ENCODE measurements at places on chromosomes 12 and 14.
A peak's percentile ranks its signal among the peaks of the same experiment; 100 is the strongest.

- no peak for DNase-seq
Measured at GRCh38 chr14:87081004-87081403, 912.0 kb downstream of the GALC start.

- no peak for DNase-seq
Measured at GRCh38 chr12:114305446-114305845, 100.5 kb downstream of the TBX5 start.

- no peak for DNase-seq
Measured at GRCh38 chr14:36967892-36968555, 204.4 kb downstream of the SLC25A21 start.

- DNase-seq, result peak; percentile 94
Measured at GRCh38 chr12:130555628-130556485, 160.2 kb downstream of the RIMBP2 start.

DNA sequence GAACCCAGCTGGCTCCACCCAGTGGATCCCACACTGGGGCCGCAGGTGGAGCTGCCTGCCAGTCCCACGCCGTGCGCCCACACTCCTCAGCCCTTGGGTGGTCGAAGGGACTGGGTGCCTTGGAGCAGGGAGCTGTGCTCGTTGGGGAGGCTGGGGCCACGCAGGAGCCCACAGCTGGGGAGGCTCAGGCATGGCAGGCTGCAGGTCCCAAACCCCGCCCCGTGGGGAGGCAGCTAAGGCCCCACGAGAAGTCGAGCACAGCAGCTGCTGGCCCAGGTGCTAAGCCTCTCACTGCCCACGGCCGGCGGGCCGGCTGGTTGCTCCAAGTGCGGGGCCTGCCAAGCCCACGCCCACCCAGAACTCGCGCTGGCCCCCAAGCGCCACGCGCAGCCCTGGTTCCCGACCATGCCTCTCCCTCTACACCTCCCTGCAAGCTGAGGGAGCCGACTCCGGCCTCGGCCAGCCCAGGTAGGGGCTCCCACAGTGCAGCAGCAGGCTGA, 56.2 kb downstream of the ANO2 start:
- DNase-seq, result no peak

DNA sequence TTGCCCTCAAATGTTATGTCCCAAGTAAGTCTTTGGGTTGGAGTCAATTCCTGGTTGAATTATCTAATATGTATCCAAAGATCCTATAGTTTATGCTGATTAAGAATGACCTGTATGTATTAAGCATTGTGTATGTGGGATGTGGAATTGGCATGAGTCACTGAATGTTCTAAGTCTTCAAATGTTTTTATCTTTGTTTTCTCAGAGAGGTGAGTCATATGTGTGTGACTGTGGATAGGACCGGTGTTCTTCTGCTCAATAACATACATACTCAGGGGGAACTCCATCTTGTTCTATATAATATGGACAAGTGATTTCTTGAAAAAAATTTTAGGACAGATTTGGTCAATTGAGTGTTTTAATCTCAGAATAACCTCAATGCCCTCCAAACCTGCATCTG, 57.9 kb downstream of the NAV3 start:
- no peak for DNase-seq

- peak; percentile 36 for DNase-seq
Measured at GRCh38 chr12:64706306-64706705, 52.9 kb downstream of the GNS start.

DNA sequence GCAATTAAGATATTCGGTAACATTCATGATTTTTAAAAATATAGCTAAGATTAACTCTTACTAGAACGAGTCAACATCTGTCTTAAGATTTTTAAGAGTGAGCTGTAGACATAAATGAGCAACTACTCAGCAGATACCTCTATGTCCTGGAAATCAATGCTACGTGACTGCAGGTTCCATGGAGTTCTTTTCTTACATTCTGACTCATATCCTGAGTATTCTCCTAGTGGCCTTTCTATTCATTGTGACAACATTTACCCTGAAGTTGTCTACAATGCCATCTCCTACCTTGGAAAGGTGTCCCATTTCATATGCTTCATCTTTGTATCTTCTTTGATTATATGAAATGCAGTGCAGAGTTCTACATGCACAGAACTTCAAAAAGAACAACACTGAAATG, 59.9 kb downstream of the PKP2 start:
- no peak for DNase-seq

- DNase-seq, result no peak
Measured at GRCh38 chr12:50803230-50803875, 39.4 kb upstream of the TMPRSS12 start.

- no peak for DNase-seq
Measured at GRCh38 chr14:71244341-71244740, 337.1 kb downstream of the PCNX1 start.

- no peak for DNase-seq
Measured at GRCh38 chr12:28948685-28949084, 200.4 kb upstream of the FAR2 start.

DNA sequence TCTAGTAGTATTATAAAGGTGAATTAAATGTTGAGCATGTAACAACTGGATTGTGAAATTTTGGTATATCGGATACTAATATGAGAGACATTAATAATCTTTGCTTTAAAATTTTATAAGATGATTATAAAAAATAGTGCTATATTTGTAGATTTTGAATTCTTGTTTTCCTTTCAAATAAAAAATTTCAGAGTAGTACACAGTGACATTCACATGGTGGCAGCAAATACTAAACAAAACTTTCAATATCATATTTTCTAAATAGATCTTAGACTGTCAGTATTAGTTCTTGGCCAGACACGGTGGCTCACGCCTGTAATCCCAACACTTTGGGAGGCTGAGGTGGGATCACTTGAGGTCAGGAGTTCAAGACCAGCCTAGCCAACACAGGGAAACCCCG, 166.0 kb downstream of the NAV3 start:
- DNase-seq, result no peak

- peak; percentile 22 for DNase-seq
Measured at GRCh38 chr14:101196795-101197590, 293.5 kb upstream of the RTL1 start.

DNA sequence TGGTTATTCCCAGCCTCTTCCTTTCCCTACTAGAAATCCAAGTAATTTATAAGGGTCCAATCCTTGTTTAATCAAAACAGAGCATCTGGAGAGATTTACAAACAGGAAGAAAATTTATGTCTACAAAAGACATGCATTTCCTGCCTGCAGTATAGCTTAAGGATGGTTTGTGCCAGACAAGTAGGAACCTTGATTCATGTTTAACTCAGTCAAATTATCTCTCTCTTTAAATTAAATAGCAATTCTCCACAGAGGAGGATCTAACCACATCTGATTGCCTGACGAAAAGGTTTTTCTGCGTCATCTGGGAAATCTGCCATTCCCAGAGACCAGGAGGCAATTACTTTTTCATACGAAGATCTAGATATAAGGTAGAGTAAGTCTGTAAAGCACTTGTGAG, 105.2 kb downstream of the ZFC3H1 start:
- DNase-seq, result peak; percentile 33

DNA sequence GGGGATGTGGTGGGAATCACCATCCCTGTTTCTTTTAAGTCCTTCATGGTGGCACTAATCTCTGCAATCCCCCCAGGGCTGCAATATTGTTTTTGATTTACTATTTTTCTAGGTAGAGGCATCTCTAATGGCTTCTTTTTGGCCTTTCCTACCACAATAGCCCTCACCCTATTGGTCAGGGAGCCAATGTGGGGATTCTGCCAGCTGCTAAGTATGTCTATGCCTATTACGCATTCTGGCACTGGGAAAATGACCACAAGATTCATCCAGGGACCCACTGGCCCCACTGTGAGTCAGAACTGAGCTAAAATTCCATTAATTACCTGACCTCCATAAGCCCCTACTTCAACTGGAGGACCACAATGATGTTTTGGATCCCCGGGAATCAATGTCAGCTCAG, 15.9 kb upstream of the GLIPR1L2 start:
- no peak for DNase-seq

DNA sequence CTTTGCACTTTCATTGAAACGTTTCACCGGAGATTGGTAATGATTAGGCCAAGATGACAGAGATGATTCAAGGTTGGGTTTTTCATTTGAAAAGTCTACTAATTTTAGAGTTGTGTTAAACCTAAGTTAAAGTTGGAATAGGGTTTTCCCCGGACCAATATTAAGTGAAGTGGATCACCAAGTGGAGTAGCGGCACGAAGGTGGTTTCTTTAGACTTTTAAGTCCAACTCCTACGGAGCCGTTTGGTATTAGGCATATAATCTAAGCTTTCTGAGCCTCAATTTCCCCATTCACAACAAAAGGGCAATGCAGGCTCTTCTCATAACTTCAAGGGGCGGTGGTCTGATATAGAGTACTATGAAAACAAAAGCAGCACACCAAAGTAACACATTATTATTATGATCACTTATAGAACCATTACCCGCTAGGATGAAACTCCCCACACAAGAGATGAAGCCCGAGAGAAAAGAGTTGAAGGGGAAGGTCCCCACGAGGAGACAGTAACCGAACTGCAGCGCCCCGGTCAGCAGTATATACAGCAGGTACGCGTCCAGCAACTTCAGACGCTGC, 413 bp downstream of the DAD1 start:
- DNase-seq, result no peak

DNA sequence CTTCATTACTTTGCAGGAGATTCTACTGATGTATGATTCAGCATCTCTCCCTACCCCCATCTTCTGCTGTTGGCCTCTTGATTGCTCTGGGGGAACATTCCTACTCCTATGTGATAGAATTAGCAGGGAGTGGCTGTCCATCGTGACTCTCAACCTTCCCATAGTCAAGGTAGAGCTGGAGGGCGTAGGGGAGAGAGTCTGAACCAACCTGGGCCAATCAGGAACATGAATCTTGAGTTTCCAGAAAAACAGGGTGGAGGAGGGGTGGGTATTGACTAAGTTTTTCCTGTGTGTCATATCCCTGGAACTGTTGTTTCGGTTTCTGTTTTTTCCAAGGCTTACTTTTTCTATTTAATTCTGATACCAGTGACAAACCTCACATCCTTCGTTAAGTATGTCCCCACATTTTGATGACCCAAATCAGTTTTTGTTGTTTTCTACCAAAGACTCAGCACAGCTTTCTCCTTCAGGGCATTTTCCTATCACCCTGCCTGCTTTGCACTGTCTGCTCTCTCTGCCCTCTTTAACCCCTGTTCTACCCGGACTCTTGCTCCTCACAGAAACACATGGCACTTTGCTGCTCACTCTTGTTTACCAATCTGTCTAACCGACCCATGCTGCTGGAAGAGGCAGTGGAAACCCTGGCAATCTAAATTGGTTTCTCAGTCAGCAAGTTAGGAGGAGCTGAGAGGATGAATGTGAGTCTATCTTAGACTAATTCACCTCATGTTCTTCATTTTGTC, 1428.3 kb downstream of the AACS start:
- DNase-seq, result no peak

GRCh38 chr14:93986955-93987354, 10.1 kb upstream of the CCDC197 start:
- no peak for DNase-seq

- no peak for DNase-seq
Measured at GRCh38 chr12:99598785-99599184, 48.8 kb upstream of the GARIN6 start.

DNA sequence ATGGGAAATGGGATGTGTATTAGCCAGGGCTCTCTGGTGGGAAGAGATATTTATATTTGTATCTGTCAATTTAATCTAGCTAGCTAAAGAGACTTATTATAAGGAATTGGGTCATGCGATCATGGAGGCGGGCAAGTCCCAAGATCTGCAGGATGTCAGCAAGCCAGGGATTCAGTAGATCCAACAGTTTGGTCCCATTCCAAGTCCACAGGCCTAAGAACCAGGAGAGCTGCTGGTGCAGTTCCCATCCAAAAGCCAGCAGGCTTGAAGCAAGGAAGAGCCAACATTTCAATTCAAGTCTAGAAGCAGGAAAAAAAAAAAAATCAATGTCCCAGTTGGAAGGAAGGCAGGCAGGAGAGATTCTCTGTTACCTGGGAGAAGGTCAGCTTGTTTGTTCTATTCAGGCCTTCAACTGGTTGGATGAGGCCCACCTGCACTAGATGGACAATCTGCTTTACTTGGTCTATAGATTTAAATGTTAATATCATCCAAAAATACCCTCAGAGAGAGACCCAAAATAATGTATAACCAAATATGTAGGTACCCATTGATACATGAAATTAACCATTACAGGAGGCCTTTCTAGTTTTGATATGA, 60.7 kb upstream of the BCAT1 start:
- DNase-seq, result no peak

DNA sequence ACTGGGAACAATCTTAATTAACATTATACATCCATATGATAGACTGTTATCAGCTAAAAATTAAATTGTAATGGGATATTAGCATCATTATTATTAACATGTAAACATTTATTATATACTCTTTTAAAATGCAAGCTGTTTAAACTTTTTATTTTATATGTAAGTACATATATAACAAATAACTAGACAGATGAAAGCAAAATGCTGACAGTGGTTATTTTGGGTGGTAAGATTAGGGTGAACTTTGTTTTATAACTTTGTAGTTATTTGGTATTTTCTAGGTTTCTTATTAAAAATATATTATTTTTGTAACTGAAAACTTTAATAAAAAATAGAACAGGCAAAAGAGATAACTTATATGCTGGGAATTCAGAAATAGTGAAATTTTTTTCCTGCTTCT, 62.6 kb upstream of the KIF21A start:
- no peak for DNase-seq

DNA sequence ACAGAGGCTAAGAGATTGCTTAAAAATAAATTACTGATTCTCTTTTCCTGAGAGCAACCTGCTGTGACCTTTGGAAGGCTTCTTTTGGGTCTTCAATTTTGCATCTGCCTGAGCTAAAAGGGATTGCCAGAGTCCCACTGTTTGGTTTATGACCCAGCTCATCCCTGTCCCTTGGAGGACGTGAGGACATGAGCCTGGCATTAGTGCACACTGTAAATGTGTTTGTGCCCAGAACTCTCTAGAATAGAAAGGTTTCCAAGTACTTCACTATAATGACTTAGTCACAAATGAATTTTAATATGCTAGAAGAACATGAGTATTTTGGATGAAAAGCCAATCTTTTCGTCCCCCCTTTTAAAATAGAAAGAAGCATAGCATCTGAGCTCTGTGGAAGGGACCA, 47.1 kb upstream of the CDKN3 start:
- DNase-seq, result no peak

GRCh38 chr14:64724578-64724930, 20.3 kb downstream of the PLEKHG3 start:
- no peak for DNase-seq

DNA sequence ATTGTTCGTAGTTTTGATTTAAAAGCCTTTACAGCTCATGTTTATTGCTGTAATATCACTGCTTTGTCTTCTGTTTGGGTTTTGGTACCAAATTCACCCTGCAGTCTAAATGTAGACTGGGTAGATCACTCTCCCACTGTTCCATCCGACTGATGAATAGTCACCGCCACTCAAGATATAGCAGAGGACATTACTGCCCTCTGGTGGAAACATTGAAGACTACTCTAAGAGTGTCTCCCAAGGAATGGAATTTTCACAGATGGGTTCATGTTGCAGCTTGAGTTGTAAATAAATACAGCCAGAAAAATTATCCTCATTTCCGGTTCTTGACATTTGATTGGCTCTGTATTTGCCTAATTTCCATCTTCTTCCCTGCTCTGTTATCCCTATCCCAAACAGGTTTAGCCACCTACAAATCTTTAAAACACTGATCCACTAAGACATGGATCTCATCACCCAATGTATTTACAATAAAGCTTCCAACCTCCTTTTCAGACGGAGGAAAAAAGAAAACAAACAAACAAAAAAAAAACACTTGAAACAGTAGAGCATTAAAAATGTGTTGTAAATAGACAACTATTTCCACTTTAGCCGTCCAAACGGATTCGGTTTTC, 198.3 kb upstream of the CPNE8 start:
- DNase-seq, result peak; percentile 83

Data from SK-N-DZ (cell line).